ENCODE measurements at places on chromosomes 2 and 18.

- DNase-seq = no peak
These were observed 240.9 kb downstream of the PTPRM start for GRCh38 chr18:7807936-7808453.

- no peak for DNase-seq
These were observed 21.9 kb upstream of the DLX1 start for GRCh38 chr2:172063446-172063845.

DNA sequence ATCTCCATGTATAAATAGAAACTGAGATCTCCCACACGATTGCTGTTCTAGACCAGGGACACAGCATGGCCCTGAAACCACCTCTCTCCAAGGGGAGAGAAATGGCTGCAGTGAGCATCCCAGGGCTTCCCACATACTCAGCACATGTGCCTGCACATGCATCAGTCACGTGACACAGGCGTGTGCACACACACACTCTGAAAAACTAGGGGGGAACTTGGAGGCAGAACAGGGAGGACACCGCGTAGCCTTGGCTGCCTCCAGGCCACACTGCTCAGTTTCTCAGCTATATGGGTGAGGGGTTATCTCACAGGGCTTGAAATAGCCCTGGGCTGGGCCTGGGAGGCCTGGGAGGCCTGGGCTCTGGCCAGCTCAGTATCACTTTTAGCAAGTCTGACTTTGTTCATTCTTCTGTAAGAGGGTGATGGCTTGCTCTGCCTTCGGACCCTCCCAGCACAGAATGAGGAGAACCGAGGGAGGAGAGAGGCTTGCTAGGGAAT lies 66.9 kb downstream of the EMX1 start:
- DNase-seq = no peak

DNA sequence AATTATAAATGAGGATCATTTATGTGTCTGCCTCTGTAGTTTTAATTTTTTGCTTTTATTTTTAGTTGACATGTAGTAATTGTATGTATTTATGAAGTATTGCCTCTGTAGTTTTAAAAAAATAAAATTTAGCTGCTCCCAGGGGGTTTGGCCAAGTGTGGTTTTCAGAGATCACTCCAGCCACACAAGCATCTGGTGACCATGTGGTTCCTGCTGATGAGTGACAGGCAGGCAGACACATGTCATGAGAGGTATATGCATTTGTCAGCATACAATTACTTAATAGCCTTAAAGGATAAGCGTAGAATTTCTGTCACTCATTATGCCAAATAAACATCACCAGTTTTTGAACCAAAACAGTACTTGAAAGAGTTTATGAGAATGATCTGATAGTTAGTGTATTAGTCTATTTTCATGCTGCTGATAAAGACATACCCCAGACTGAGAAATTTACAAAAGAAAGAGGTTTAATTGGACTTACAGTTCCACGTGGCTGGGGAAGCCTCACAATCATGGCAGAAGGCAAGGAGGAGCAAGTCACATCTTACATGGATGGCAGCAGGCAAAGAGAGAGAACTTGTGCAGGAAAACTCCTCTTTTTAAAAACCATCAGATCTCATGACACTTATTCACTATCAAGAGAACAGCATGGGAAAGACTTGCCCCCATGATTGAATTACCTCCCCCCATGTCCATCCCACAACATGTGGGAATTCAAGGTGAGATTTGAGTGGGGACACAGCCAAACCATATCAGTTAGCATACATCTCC lies 29.6 kb downstream of the MREG start:
- DNase-seq = peak; percentile 61

DNA sequence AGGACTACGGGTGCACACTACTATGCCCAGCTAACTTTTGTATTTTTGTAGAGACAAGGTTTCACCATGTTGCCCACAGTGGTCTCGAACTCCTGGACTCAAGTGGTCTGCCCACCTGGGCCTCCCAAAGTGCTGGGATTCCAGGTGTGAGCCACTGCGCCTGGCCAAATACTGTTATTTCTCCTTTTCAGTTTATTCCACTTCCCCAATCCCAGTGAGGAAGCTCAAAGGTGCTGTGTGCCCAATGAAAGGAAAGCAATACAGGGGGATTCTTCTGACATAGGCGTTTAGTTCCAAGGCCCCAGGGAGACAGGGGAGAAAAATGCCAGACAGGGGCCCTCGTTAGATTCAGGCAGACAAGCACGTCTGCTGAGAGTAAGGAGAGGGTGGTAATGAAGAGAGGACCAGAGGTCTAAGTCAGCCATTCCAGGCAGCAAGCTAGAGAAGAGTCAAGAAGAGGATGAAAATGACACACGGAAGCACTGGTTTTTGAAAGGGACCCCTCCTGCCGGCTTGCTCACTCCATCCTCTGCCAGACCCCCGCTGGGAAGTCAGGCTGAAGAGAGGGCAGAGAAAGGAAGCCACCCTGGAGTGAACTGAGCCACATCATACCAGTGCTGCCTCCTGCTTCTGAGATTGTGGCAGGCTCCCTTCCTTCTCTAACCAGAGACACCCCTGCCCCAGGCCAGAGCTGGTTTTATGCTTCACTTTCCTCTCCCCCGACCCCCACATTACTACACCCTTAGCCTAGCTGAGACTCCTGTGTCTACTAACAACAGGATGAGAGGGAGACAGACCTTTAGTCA lies 6.7 kb downstream of the INO80C start:
- DNase-seq = no peak

GRCh38 chr2:174859563-174860169 lies 95.4 kb upstream of the CHRNA1 start:
- no peak for DNase-seq

GRCh38 chr2:239904496-239904895 lies 120.6 kb downstream of the NDUFA10 start:
- no peak for DNase-seq

- DNase-seq = peak; percentile 17
These were observed 5.9 kb downstream of the TRIB2 start for GRCh38 chr2:12722447-12723316.

- no peak for DNase-seq
These were observed 470.2 kb downstream of the TXNL1 start for GRCh38 chr18:56168049-56168781.

- DNase-seq = peak; percentile 39
These were observed 2.0 kb downstream of the PHLPP1 start for GRCh38 chr18:62717169-62717924.

- DNase-seq = no peak
These were observed 15.1 kb downstream of the RDH14 start for GRCh38 chr2:18545384-18545783.

GRCh38 chr18:59835605-59836379 lies 64.0 kb upstream of the PMAIP1 start:
- DNase-seq = no peak

GRCh38 chr2:236026841-236027240 lies 141.3 kb downstream of the GBX2 start:
- no peak for DNase-seq

DNA sequence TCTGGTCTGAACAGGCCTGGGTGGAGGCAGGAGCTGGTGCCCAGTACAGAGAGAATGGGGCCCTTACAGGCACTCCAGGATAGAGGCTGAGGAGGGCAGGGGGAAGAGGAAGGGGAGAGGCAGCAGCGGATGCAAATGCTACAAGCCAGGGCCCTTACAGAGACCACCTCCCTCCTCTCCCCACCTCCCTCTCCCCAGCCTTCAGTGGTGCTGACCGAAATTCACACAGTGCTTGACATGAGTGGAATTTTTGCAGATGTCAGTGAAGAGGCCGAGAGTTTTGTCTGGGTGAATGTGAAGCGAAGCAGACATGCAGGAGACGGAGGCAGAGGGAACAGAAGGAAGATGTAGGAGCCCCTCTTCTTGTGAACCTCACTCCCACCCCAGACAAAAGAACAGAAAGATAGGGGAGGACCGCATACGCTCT lies 31.9 kb downstream of the CIB4 start:
- DNase-seq = no peak

GRCh38 chr2:46915281-46915810 lies at the start of gene MCFD2:
Gene MCFD2, minus strand, starts transcription at chr2:46915806. Its CDS starts 6,635 bp downstream, at chr2:46909171.
- no peak for DNase-seq

- no peak for DNase-seq
These were observed 49.2 kb upstream of the CCDC150 start for GRCh38 chr2:196590286-196590685.

Data from hematopoietic multipotent progenitor cell treated with erythropoietin and hydrocortisone succinate and interleukin-3 and kit ligand, for 8 days (in vitro differentiated cells).